ENCODE measurements at places on chromosomes 7 and 10. TPM values are rescaled to one million over a fixed set of nuclear protein-coding genes. Genes with fewer than 3 reads are reported as not detected.

DNA sequence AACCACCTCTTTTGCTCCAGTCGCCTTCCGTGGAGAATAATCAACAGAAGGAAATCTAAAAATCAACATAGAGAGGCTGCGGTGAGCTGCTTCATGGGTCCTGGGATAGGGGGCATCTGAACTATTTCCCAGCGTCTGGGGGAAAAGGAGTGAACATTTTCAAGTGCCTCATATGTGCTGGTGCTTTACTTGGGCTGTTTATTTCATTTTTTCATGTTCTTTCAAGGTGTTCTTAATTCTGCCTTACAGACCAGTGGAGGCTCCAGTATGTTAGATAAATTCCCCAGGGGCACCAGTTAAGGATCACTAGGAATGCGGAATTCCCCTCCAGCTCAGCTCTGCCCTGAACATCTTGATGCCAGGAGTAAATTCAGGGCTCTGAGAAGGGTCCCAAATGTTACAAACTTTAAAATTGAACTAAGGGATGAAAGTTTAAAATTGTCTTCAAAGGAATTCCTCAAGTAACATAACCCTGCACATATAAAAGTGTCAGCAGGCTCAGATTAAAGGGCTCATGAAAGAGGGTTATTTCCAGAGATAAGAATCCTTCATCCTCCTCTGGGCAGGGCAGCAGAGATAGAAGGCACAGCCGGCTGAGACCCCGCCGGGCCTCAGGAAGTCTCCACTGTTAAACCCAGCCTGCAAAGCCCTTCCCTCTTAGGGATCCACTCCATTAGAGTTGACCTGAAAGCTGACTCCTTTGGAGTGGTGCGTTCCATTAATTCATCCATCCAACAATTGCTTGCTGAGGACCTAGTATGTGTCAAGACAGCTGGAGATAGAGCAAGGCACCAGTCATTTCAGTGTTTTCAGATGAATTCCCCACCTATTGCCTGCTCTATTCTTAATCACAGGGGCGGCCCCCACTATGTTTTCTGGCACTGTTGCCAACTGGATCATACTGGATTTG lies 345.8 kb downstream of the KCNMA1 start:
- H3K27ac ChIP-seq = no peak overlapping the region
- no peaks in the 10 kb centered on the region for H3K27me3 ChIP-seq
- no peak for DNase-seq
- H3K4me1 ChIP-seq = no peaks in the 10 kb centered on the region
- no peak overlapping the region for H3K4me3 ChIP-seq
- no peaks in the 10 kb centered on the region for H3K36me3 ChIP-seq

DNA sequence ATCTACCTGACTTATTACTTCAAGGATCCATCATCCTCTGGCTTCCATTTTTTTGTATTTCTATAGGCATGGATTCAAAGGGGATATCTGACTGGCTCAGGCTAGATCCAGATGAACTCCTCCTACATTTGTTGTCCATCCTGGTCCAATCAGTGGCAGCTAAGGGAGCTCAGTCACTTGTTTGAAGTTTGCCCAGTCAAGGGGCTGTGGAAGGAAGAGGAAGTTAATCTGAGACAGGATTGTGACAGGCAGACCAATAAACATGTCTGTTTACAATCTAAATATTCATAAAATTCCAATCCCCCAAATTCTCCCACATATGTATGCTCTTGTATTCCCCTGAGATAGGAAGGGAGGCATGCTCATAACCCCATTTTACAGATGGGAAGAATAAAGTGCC lies 48.7 kb downstream of the CAV1 start:
- DNase-seq = no peak
- no peaks in the 10 kb centered on the region for H3K4me1 ChIP-seq
- H3K36me3 ChIP-seq = no peaks in the 10 kb centered on the region
- H3K27ac ChIP-seq = no peak overlapping the region
- no peaks in the 10 kb centered on the region for H3K27me3 ChIP-seq

ARHGEF35 gene
- total RNA-seq = 1.3 TPM

- H3K27me3 ChIP-seq = no peaks in the 10 kb centered on the region
- no peaks in the 10 kb centered on the region for H3K4me1 ChIP-seq
- no peak overlapping the region for H3K4me3 ChIP-seq
- H3K36me3 ChIP-seq = no peaks in the 10 kb centered on the region
- no peak overlapping the region for H3K27ac ChIP-seq
Measured at GRCh38 chr10:77780180-77780579, 142.6 kb upstream of the KCNMA1 start.

- peaks cover 2% of the 10 kb centered on the region for H3K4me1 ChIP-seq
- DNase-seq = no peak
- H3K27ac ChIP-seq = no peak overlapping the region
- H3K4me3 ChIP-seq = peak overlapping the region; percentile 52
- H3K27me3 ChIP-seq = peaks cover 21% of the 10 kb centered on the region
Measured at GRCh38 chr10:99328579-99329303, 415 bp upstream of the CNNM1 start.

DNA sequence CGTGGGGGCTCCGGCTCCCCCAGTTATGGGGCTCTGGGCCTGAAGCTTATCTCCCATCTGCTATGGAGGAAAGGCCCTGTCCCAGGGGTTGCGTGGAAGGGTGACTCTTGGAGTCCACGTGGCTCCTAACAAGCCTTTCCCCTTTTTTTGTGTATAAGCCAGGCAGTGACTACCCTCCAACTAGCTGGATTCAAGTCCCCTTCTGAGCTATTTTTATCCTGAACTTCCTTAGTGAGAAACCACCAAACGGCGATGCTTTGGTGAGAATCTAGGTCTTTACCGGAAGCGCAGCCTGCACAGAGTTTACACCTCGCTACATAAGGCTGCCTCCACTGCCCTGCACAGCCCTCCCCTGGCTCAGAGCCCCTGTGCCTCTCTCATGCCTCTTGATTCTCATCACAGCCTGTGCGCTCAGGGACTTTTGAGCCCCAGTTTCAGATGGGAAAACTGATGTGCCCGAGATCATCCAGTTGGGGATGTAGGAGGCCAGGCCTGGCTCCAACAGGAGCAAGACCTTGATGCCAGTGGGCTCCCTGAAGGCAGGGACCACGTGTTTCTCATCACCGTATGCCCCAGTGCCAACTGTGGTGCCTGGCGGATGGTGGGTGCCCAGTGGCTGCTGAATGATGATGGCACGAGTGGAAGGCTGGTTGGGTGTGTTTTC lies 102.3 kb upstream of the PPIF start:
- H3K27me3 ChIP-seq = peaks cover 23% of the 10 kb centered on the region
- H3K36me3 ChIP-seq = no peaks in the 10 kb centered on the region
- peak overlapping the region; percentile 48 for H3K27ac ChIP-seq
- peak overlapping the region; percentile 68 for H3K4me3 ChIP-seq

TMEM229A gene
- total RNA-seq = not detected

DNA sequence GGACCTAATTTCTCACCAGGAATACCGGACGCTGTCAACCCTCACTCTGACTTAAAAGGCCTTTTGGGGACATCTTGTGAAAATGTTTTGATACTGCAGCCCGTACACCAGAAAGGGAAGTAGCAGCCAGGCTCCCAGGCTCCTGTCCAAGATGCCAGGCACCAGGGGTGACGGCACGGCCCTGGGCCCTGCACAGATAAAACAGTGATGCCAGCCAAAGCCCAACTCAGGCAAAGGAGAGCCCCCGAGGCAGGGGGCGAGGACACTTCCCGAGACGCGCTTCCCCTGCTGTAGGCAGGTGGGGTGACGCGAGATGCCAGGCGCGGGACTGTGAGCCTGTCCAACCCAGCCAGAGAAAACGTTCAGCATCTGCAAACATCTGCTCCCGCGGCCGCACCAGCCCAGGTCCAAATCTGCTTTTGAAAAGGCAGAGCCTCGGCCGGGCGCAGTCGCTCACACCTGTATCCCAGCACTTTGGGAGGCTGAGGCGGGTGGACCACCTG lies 15.7 kb downstream of the ZFAND2A start:
- peaks cover 1% of the 10 kb centered on the region for H3K36me3 ChIP-seq
- H3K27ac ChIP-seq = no peak overlapping the region
- H3K4me1 ChIP-seq = no peaks in the 10 kb centered on the region
- no peak for DNase-seq

GRCh38 chr7:65988084-65988483 lies 6.1 kb upstream of the GUSB start:
- no peaks in the 10 kb centered on the region for H3K27me3 ChIP-seq
- no peaks in the 10 kb centered on the region for H3K4me1 ChIP-seq
- no peaks in the 10 kb centered on the region for H3K36me3 ChIP-seq
- no peak overlapping the region for H3K27ac ChIP-seq
- no peak overlapping the region for H3K4me3 ChIP-seq
- no peak for DNase-seq

GRCh38 chr7:86962623-86963022 lies 96.8 kb downstream of the ELAPOR2 start:
- no peaks in the 10 kb centered on the region for H3K4me1 ChIP-seq
- H3K27me3 ChIP-seq = no peaks in the 10 kb centered on the region
- no peaks in the 10 kb centered on the region for H3K36me3 ChIP-seq
- no peak for DNase-seq

GSDME gene
- total RNA-seq = 1.9 TPM

- no peaks in the 10 kb centered on the region for H3K36me3 ChIP-seq
- DNase-seq = no peak
- H3K4me1 ChIP-seq = no peaks in the 10 kb centered on the region
- no peak overlapping the region for H3K27ac ChIP-seq
- H3K27me3 ChIP-seq = no peaks in the 10 kb centered on the region
- no peak overlapping the region for H3K4me3 ChIP-seq
Measured at GRCh38 chr7:77409739-77410547, 6.2 kb downstream of the GSAP start.

DNA sequence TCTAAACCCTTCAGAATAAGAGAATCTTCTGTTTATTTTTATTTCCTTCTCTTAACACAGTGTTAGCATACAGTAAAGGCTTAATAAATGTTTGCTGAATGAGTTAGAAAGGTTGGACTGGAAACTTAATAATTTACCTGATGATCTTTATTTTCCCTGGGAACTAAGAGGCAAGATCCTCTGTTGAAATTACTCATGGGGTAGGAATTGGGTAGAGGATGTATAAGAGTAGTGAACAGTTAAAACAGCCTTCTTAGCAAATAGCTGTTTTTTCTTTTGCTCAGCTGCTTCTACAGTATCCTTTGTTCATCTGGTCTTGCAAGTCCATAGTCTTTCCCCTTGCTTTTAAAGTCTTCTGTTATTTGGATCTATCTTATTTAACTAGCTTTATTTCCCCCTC lies 80.0 kb downstream of the AKAP9 start:
- H3K27ac ChIP-seq = no peak overlapping the region
- H3K27me3 ChIP-seq = no peaks in the 10 kb centered on the region
- peaks cover 28% of the 10 kb centered on the region for H3K36me3 ChIP-seq
- DNase-seq = no peak

MEIG1 gene
- total RNA-seq = 0.76 TPM

GIMAP2 gene
- 70.4 TPM for total RNA-seq

DNA sequence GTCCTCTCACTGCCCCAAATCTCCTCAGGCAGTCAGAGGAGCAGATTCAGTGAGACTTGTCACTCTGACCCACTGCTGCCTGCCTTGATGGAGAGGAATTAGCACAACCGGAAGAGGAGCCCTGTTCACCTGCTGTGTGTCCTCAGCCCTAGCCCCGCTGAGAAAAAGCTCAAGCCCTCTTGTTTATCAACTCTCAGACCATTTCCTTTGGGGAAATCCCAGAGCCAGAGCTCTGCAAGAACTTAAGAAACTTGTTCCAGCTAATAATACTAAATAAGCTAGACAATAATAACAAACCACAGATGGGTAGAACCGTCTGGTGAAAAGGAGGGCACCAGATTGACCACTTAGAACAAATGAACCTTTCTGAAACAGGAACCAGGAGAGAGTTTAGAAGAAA lies 37.7 kb upstream of the ITGB1 start:
- no peaks in the 10 kb centered on the region for H3K36me3 ChIP-seq
- no peak for DNase-seq
- H3K27me3 ChIP-seq = no peaks in the 10 kb centered on the region
- no peak overlapping the region for H3K27ac ChIP-seq
- H3K4me1 ChIP-seq = no peaks in the 10 kb centered on the region
- no peak overlapping the region for H3K4me3 ChIP-seq

GRCh38 chr7:55260676-55261385 lies 104.3 kb upstream of the LANCL2 start:
- no peak for DNase-seq
- H3K4me1 ChIP-seq = no peaks in the 10 kb centered on the region
- H3K27me3 ChIP-seq = peaks cover 11% of the 10 kb centered on the region

SFTPA2 gene
- 2.3 TPM for total RNA-seq

Data from thymus (tissue), 14 donors.